Psoas muscle (tissue), 8 donors: ENCODE measurements at places on chromosomes 2 and 18. TPM values are rescaled to one million over a fixed set of nuclear protein-coding genes. Genes with fewer than 3 reads are reported as not detected.
A peak's percentile ranks its signal among the peaks of the same experiment; 100 is the strongest.

The GREB1 gene
- total RNA-seq = 8.3 TPM

The ACTR1B gene
- 65.4 TPM for total RNA-seq

The CROCC2 gene
- total RNA-seq = not detected

The MYO7B gene
- total RNA-seq = 0.49 TPM

The CNTNAP5 gene
- not detected for total RNA-seq

The REG3G gene
- total RNA-seq = not detected

The PSMG2 gene
- 53.0 TPM for total RNA-seq

The CD8A gene
- 0.27 TPM for total RNA-seq

DNA sequence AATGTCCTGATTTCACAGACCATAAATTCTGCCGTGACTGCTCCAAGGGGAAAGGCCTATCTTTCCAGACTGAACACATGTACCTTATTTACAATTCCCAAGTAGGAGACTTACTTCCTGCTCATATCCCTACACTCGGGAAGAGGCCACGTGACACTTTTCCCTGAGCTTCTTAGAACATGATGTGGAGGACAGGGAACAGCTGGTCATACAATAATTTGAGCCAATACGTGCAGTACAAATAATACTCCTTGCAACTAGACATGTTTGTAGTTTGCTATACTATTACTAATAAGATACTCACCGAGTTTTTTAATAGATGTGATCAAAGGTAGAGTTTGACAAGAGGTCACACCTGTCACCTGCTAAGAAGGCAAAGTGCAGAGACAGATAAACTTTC is 256.4 kb downstream of the SP3 start:
- no peak overlapping the region for H3K4me3 ChIP-seq
- no peaks in the 10 kb centered on the region for H3K36me3 ChIP-seq
- H3K27ac ChIP-seq = no peak overlapping the region
- no peaks in the 10 kb centered on the region for H3K4me1 ChIP-seq

- H3K27ac ChIP-seq = peak overlapping the region; percentile 49
- H3K36me3 ChIP-seq = no peaks in the 10 kb centered on the region
- DNase-seq = peak; percentile 48
- peak overlapping the region; percentile 76 for H3K4me3 ChIP-seq
- H3K4me1 ChIP-seq = peaks cover 3% of the 10 kb centered on the region
These were observed 805 bp downstream of the LIMS2 start for GRCh38 chr2:127674241-127675209.

GRCh38 chr18:11654736-11655605 is 34.1 kb upstream of the GNAL start:
- H3K4me1 ChIP-seq = no peaks in the 10 kb centered on the region
- H3K27ac ChIP-seq = no peak overlapping the region
- H3K36me3 ChIP-seq = no peaks in the 10 kb centered on the region

- no peak overlapping the region for H3K27ac ChIP-seq
- H3K36me3 ChIP-seq = no peaks in the 10 kb centered on the region
- no peaks in the 10 kb centered on the region for H3K27me3 ChIP-seq
- DNase-seq = peak; percentile 83
- H3K4me1 ChIP-seq = peaks cover 12% of the 10 kb centered on the region
These were observed 84.4 kb downstream of the TGOLN2 start for GRCh38 chr2:85243101-85244072.

DNA sequence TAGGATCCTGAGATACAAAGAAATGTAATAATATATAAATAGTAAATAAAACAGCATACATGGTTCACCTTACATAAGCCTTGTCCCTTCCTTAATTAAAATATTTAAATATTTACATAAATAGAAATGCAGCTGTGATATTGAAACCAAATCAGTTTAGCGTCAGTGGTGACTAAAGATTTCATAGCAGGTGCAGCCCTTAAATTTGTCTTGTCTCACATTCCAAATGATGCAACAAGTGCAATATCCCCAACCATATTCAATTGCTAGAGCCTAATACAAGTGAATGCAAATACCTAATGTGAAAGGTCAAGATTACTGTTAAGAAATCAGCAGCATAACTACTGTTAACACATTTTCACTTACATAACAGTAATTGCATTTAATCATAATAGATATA is 539.5 kb downstream of the NYAP2 start:
- no peaks in the 10 kb centered on the region for H3K36me3 ChIP-seq
- H3K27ac ChIP-seq = no peak overlapping the region
- no peaks in the 10 kb centered on the region for H3K27me3 ChIP-seq
- H3K4me3 ChIP-seq = no peak overlapping the region

- DNase-seq = no peak
- no peaks in the 10 kb centered on the region for H3K27me3 ChIP-seq
- H3K4me1 ChIP-seq = no peaks in the 10 kb centered on the region
- H3K36me3 ChIP-seq = no peaks in the 10 kb centered on the region
- H3K27ac ChIP-seq = no peak overlapping the region
These were observed 776.1 kb upstream of the RAB6C start for GRCh38 chr2:129203331-129203730.

DNA sequence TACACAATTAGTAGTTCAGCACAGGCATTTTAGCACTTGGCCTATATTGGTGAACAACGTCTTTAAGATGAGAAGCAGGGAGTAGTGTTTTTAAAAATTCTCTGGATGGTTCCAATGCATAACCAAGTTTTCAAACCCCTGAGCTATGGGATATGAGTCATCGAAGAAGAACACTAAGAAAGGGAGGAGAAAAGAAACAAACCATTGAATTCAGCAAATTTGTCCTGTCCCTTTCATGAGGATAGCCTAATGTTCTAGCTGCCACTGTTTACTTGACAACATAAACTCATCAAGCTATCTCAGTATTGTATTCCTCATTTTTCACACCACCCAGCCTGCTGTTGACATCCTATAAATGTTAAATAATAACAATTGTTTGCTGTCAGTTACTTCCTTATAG is 158.0 kb downstream of the BARD1 start:
- no peak overlapping the region for H3K4me3 ChIP-seq
- no peak for DNase-seq
- H3K36me3 ChIP-seq = no peaks in the 10 kb centered on the region

- H3K27me3 ChIP-seq = no peaks in the 10 kb centered on the region
- H3K4me3 ChIP-seq = peak overlapping the region; percentile 53
- peak; percentile 53 for DNase-seq
- H3K27ac ChIP-seq = peak overlapping the region; percentile 36
- no peaks in the 10 kb centered on the region for H3K4me1 ChIP-seq
- H3K36me3 ChIP-seq = no peaks in the 10 kb centered on the region
These were observed 221.9 kb upstream of the RBBP8 start for GRCh38 chr18:22711192-22711685.

DNA sequence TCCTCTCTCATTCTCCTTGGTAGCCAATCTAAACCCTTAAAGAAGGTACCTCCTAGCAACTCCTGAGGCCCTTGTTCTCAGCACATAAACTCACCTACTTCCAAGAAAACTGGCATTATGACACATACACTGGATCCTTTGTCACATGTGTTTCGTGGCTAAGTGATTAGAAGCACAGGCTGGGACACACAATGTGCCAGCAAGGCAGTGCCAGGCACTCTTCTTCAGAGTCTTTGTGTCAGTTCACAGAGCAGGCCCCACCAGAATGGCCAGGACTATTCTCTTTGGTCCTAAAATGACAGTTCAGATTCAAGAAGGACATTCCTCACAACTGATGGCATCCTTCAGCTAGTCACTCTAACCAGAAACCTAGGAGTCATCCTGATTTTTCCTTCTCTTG is 40.3 kb downstream of the SMC6 start:
- H3K4me1 ChIP-seq = no peaks in the 10 kb centered on the region
- no peaks in the 10 kb centered on the region for H3K27me3 ChIP-seq
- H3K27ac ChIP-seq = no peak overlapping the region
- DNase-seq = no peak
- H3K4me3 ChIP-seq = no peak overlapping the region
- H3K36me3 ChIP-seq = peaks cover 13% of the 10 kb centered on the region

GRCh38 chr2:122156176-122156890 is 400.9 kb downstream of the TSN start:
- H3K27ac ChIP-seq = no peak overlapping the region
- no peaks in the 10 kb centered on the region for H3K27me3 ChIP-seq
- H3K36me3 ChIP-seq = no peaks in the 10 kb centered on the region
- DNase-seq = no peak

GRCh38 chr2:72669121-72669520 is 156.7 kb downstream of the EXOC6B start:
- no peaks in the 10 kb centered on the region for H3K36me3 ChIP-seq
- H3K27ac ChIP-seq = no peak overlapping the region
- H3K27me3 ChIP-seq = no peaks in the 10 kb centered on the region
- no peak for DNase-seq

GRCh38 chr2:233404222-233404621 is 49.9 kb downstream of the DGKD start:
- H3K36me3 ChIP-seq = no peaks in the 10 kb centered on the region
- DNase-seq = no peak
- no peaks in the 10 kb centered on the region for H3K27me3 ChIP-seq
- no peak overlapping the region for H3K4me3 ChIP-seq
- H3K27ac ChIP-seq = no peak overlapping the region
- peaks cover 9% of the 10 kb centered on the region for H3K4me1 ChIP-seq

- DNase-seq = no peak
- no peaks in the 10 kb centered on the region for H3K27me3 ChIP-seq
- H3K27ac ChIP-seq = no peak overlapping the region
- H3K4me1 ChIP-seq = no peaks in the 10 kb centered on the region
- H3K36me3 ChIP-seq = no peaks in the 10 kb centered on the region
- no peak overlapping the region for H3K4me3 ChIP-seq
These were observed 165.6 kb upstream of the NCKAP5 start for GRCh38 chr2:133733901-133734255.

- no peak overlapping the region for H3K27ac ChIP-seq
- H3K36me3 ChIP-seq = no peaks in the 10 kb centered on the region
- DNase-seq = no peak
- no peaks in the 10 kb centered on the region for H3K4me1 ChIP-seq
- H3K27me3 ChIP-seq = no peaks in the 10 kb centered on the region
These were observed 298.0 kb downstream of the TRIB2 start for GRCh38 chr2:13014783-13015182.

DNA sequence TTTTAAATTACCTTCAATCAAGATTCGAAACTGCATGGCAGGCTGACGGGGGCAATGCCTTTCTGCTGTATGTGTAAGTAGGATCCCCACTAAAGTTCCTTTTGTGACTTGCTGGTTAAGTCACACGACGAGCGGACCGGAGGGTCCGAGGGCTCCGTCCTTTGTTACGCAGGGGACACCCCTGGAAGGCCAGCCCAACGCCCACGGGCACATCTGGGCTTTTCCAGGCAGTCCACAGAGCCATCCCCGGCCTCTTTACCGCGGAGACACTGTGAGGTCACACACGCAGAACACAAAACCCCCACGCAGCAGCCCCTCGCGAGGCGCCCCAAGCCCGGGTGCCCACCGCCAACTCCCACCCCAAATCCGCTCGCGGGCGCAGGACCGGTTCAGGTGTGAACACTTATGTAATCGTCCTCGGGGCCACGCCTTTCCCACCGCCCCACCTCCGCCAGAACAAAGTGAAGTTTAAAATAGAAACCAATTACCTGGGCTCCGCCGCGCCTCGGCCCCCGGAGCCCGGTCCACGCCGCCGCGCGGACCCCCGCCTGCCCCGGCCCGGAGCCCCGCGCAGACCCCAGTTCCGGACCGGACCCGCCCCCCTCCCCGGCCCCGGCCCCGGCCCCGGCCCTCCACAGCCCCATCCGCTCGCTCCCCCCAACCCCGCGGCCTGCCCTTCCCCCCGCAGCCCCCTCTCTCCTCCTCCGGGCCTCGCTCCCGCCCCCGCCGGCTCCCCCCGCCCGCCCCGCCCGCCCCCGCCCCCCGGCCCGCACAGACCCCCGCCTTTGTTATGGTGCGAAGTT is 4.2 kb downstream of the ZNF516 start:
- H3K4me3 ChIP-seq = peak overlapping the region; percentile 92
- peak overlapping the region; percentile 90 for H3K27ac ChIP-seq
- DNase-seq = peak; percentile 22

DNA sequence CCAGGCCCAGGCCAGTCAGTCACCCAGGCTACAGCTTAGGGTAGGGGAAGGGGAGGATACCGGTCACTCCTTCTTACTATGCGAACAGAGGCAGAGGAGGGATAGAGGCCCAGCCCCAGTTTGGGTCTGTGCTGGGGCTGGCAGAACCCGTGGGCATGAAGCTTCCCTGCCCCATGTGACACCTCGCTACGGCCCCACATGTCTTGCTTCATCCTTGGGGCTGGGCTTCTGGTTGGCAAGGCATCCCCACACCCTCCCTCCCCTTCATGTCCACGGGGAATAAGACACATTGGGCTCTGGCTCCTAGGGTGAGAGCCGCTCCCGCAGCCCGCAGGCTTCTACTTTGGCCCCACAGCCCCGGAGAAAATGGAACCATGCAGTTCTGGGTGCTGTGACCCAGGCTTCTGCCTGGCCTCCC is 32.4 kb downstream of the HS1BP3 start:
- no peaks in the 10 kb centered on the region for H3K27me3 ChIP-seq
- peak; percentile 65 for DNase-seq
- H3K27ac ChIP-seq = peak overlapping the region; percentile 88

- no peak overlapping the region for H3K27ac ChIP-seq
- no peak overlapping the region for H3K4me3 ChIP-seq
- no peaks in the 10 kb centered on the region for H3K27me3 ChIP-seq
- no peak for DNase-seq
- peaks cover 5% of the 10 kb centered on the region for H3K36me3 ChIP-seq
- no peaks in the 10 kb centered on the region for H3K4me1 ChIP-seq
These were observed 144.3 kb downstream of the ATAD2B start for GRCh38 chr2:23782646-23783045.

DNA sequence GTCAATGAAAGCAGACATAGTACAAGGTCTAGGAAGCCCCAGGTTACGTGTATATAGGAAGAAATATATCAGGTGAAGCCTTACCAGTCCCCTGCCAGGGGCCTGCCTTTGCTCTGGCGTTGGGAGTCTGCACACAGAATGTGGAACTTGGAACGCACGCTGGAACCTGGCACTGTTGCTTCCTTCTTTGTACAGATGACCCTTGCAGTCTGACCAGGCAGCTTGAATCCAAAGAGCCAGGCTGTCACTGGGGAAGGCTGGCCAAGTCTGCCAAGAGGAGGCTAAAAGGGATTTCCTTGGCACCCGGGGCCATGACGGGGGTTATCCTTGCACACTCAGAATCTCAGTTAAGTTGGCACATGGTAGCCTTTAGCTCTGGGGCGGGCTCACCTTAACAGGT is 39.5 kb downstream of the TMEM247 start:
- no peaks in the 10 kb centered on the region for H3K27me3 ChIP-seq
- no peak overlapping the region for H3K27ac ChIP-seq
- peaks cover 9% of the 10 kb centered on the region for H3K4me1 ChIP-seq
- no peaks in the 10 kb centered on the region for H3K36me3 ChIP-seq
- peak; percentile 32 for DNase-seq

- no peak for DNase-seq
- H3K4me1 ChIP-seq = no peaks in the 10 kb centered on the region
- H3K27ac ChIP-seq = no peak overlapping the region
- no peak overlapping the region for H3K4me3 ChIP-seq
These were observed 6.4 kb upstream of the ANO7 start for GRCh38 chr2:241182126-241182525.

GRCh38 chr18:78912844-78913243 is 66.8 kb upstream of the SALL3 start:
- no peaks in the 10 kb centered on the region for H3K4me1 ChIP-seq
- H3K27ac ChIP-seq = no peak overlapping the region
- no peaks in the 10 kb centered on the region for H3K36me3 ChIP-seq
- no peak for DNase-seq
